ENCODE measurements at places on chromosomes 5 and 9.

DNA sequence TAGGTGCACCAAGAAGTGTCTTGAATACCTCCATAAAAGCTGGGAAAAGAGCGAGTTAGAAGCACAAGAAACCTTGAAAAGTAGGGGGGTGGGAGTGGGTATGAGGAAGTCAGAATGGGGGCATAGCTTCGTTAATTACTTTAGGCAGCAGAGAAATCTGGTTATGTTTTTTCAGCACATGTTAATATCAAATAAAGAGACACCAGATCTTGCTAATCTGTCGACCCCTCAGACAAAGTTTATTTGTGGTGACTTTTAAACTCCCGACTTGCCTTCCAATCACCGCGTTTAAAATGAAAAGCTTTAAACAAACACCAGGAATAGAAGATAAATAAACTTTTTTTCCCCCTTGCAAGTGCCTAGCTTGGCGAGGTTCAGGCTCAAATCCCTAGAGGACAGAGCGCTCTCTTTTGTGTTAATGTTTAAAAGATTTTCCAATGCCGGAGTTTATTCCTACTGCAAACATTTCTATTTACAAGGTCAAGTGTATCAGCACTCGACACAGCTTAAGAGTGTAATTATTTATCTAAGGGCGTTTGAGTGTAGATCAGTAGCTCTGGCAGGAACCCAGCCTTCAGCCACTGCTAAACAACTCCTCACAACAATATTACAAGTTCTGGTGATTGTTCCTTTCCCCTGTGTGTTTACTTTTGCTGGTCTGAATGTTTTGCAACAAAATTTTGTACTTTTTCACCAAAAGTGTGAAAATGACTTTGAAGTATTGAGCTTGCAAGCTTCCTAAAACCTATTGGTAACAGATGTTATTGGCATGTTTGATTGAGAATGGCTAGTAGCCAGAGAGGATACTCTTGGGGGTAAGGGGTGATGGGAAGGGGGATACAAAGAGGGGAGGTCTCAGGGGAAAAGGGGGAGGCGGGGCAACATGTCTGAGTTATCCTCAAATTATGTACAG lies 3.8 kb downstream of the GAS1 start:
- DNase-seq: no peak

GRCh38 chr9:14967450-14968321 lies 57.5 kb upstream of the FREM1 start:
- no peak for DNase-seq

- no peak for DNase-seq
Measured at GRCh38 chr9:113129466-113129865, 21.3 kb upstream of the SLC31A2 start.

DNA sequence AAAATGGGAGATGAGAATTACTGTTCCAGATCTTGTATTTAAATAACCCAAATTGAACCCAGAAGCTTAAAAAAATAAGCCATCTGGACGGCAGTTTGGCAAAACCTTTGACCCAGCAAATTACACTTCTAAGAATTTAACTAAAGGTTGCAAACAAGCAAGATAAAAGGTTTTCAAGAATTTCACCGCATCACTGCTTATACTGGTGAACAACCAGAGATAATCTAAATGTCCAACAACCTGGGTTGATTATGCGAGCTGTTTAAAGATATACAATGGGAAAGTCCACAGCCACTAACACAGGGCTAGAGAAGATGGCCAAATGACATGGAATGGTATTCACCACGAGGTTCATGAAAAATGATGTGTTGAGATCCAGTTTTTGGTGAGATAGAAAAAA lies 149.3 kb downstream of the GNAQ start:
- no peak for DNase-seq

DNA sequence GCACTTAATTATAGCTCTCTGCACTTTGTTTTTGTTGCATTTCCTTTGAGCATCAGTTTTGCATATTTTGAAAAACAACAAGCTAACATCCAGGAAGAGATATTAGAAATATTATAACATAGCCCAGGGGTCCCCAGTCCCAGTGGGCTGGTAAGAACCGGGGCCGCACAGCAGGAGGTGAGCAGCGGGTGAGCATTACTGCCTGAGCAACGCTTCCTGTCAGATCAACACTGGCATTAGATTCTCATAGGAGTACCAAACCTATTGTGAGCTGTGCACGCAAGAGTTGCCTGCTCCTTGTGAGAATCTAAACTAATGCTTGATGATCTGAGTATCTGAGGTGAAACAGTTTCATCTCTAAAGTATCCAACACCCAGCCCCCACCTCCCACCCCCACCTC lies 675.9 kb upstream of the ZNF608 start:
- no peak for DNase-seq

All from central memory CD4-positive, alpha-beta T cell (primary cell).